ENCODE measurements at places on chromosomes 5 and 9.

- H3K27me3 ChIP-seq = peaks cover 4% of the 10 kb centered on the region
- no peak for DNase-seq
- H3K4me3 ChIP-seq = no peak overlapping the region
- no peaks in the 10 kb centered on the region for H3K4me1 ChIP-seq
- no peak overlapping the region for H3K27ac ChIP-seq
- no peaks in the 10 kb centered on the region for H3K36me3 ChIP-seq
These were observed 75.9 kb downstream of the SPRY4 start for GRCh38 chr5:142248853-142249462.

DNA sequence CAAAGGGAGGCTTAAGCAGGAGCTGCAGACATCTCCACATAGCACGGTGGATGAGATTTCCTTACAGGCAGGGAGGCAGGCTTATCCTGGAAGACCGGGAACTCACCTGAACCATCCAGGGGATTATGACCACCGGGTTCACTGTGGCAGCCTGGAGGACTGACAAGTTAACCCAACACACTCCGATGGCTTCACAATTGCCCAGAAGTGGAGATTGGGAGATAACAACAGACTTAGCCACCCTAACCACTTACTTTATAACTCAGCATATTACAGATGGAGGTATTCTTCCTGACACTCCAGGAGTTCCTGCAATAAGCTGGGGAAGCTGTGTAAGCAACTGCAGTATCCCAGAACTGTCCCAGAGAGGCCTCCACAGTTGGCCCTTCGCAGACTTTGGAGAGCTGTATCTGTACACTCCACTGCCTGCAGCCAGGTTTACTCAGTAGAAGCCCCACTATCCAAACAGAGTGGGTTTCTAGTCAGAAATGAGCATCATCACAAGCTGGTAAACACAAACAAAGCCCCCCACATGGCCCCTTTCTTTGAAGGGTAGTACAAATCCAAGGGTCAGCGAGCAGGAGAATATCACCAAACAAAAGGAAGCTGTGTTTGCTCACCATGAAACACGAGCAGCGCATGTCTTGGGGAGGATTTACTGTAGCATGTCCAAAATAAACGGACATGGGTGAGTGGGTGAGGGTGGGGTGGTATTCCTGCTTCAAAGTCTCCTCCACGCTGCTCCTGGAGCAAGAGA is 462.2 kb downstream of the RASEF start:
- no peaks in the 10 kb centered on the region for H3K36me3 ChIP-seq
- H3K4me3 ChIP-seq = no peak overlapping the region
- no peaks in the 10 kb centered on the region for H3K4me1 ChIP-seq
- no peaks in the 10 kb centered on the region for H3K27me3 ChIP-seq
- no peak for DNase-seq

GRCh38 chr5:169691471-169691870 is 54.4 kb downstream of the DOCK2 start:
- no peaks in the 10 kb centered on the region for H3K27me3 ChIP-seq
- H3K27ac ChIP-seq = no peak overlapping the region

DNA sequence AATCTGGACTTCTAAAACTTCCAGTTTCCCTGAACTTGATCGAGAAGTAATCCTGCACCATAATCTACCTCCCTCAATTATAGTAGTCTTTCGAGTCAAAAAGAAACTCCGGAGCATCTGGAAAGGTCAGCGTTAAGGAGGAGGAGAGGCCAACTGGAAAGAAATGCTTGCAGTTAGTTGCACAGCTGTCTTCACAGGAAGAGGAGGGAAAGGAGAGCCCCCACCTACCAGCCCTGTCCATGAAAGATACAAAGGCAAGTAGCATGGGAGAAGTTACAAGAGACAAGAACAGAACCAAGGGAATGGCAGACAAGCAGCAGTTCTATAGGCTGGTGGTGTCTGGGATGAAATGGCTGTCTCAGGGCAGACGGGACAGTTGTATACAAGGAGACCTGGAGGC is 170.6 kb downstream of the RAB3C start:
- H3K27ac ChIP-seq = no peak overlapping the region
- no peaks in the 10 kb centered on the region for H3K27me3 ChIP-seq
- H3K4me1 ChIP-seq = no peaks in the 10 kb centered on the region
- no peak for DNase-seq
- H3K4me3 ChIP-seq = no peak overlapping the region
- no peaks in the 10 kb centered on the region for H3K36me3 ChIP-seq

GRCh38 chr9:33153666-33154065 is 13.5 kb downstream of the B4GALT1 start:
- H3K36me3 ChIP-seq = no peaks in the 10 kb centered on the region
- H3K27ac ChIP-seq = no peak overlapping the region
- H3K4me1 ChIP-seq = peaks cover 19% of the 10 kb centered on the region
- no peaks in the 10 kb centered on the region for H3K27me3 ChIP-seq
- no peak overlapping the region for H3K4me3 ChIP-seq

DNA sequence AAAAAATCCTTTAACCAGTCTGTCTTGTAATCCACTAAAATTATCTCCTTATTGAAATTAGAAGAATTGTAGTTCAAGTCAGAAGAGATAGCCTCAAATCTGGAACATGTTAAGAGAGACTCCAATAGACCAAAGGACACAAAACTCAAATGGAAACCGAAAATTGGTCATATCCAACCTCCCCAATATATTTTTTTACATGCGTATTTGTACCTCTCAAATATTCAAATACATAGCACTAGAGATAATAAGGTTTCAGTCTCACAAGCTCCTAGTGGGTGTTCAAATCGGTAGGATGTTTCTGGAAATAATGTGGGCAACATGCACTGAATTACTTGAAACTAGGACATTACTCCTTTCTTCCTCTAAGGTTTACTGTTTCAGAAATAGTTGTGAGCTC is 33.5 kb downstream of the EPB41L4A start:
- DNase-seq = no peak
- H3K4me1 ChIP-seq = no peaks in the 10 kb centered on the region
- H3K36me3 ChIP-seq = no peaks in the 10 kb centered on the region
- H3K27me3 ChIP-seq = no peaks in the 10 kb centered on the region

DNA sequence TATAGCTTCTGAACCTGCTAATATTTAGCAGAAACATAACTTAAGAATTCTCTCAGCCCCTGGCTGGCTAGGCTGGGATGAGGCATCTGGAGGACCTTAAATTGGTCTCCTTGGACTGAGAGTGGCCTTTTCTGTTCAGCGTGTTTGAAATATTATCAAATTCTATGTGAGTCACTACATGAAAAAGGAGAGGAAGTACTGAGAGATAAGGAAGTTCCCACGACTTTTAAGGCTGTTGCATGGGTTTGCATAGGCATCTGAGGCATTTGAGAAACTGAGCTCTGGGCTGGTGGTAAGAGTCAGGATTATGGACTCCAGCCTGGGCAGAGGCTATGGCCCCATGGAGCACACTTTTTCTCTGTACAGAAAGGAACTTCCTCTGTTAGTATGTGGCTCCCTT is 816.2 kb upstream of the GRAMD2B start:
- no peaks in the 10 kb centered on the region for H3K27me3 ChIP-seq
- DNase-seq = no peak
- no peaks in the 10 kb centered on the region for H3K36me3 ChIP-seq
- no peak overlapping the region for H3K27ac ChIP-seq
- H3K4me3 ChIP-seq = no peak overlapping the region

- H3K27ac ChIP-seq = no peak overlapping the region
- no peaks in the 10 kb centered on the region for H3K4me1 ChIP-seq
- no peaks in the 10 kb centered on the region for H3K27me3 ChIP-seq
- no peak overlapping the region for H3K4me3 ChIP-seq
- H3K36me3 ChIP-seq = no peaks in the 10 kb centered on the region
- DNase-seq = no peak
These were observed 25.4 kb downstream of the DMRT3 start for GRCh38 chr9:1001838-1002237.

DNA sequence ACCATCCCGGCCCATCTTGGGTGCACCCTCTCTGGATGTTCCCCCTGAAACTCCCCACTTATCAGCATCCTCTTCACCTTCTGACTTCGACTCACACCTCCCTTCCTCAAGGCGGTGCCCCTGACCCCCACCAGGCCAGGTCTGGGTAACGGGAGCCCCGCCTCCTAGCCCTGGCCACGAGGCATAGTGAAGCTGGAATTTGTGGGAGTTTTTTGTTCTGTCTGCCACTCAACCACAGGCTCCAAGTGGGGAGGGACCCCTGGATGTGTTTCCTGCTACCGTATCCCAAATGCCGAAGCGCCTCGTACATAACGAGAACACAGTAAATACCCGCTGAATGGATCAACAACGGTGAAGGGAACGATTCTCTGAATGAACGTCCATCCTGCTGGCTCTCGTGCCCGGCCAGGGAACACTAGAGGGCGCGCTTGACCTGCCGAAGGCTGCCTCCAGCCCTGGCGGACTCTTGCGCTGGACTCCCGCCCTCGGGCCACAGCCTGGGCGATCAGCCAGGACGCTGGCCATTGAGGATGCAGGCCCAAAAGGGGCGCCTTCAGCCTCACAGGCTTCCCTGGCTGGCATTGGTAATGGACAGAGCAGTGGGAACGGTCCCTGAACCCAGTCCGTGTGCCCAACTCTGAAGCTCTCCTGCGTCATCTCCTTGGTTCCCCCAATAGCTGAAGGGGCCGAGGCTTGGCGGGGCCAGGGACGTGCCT is 47.3 kb upstream of the PHYKPL start:
- H3K27ac ChIP-seq = no peak overlapping the region
- peaks cover 20% of the 10 kb centered on the region for H3K27me3 ChIP-seq
- no peak overlapping the region for H3K4me3 ChIP-seq
- peak; percentile 15 for DNase-seq
- no peaks in the 10 kb centered on the region for H3K36me3 ChIP-seq

GRCh38 chr5:132692632-132692967 is 18.8 kb downstream of the IL4 start:
- H3K27me3 ChIP-seq = no peaks in the 10 kb centered on the region
- H3K4me1 ChIP-seq = peaks cover 23% of the 10 kb centered on the region
- H3K27ac ChIP-seq = no peak overlapping the region
- no peak for DNase-seq
- no peak overlapping the region for H3K4me3 ChIP-seq
- no peaks in the 10 kb centered on the region for H3K36me3 ChIP-seq

GRCh38 chr5:133331941-133332340 is 280.1 kb downstream of the HSPA4 start:
- H3K27me3 ChIP-seq = no peaks in the 10 kb centered on the region
- no peak overlapping the region for H3K4me3 ChIP-seq
- peak overlapping the region; percentile 30 for H3K27ac ChIP-seq
- peaks cover 4% of the 10 kb centered on the region for H3K4me1 ChIP-seq
- no peak for DNase-seq
- H3K36me3 ChIP-seq = no peaks in the 10 kb centered on the region

- no peak for DNase-seq
- H3K4me3 ChIP-seq = no peak overlapping the region
- H3K4me1 ChIP-seq = no peaks in the 10 kb centered on the region
- no peak overlapping the region for H3K27ac ChIP-seq
- H3K27me3 ChIP-seq = no peaks in the 10 kb centered on the region
These were observed 32.1 kb downstream of the SNX24 start for GRCh38 chr5:122877518-122877917.

DNA sequence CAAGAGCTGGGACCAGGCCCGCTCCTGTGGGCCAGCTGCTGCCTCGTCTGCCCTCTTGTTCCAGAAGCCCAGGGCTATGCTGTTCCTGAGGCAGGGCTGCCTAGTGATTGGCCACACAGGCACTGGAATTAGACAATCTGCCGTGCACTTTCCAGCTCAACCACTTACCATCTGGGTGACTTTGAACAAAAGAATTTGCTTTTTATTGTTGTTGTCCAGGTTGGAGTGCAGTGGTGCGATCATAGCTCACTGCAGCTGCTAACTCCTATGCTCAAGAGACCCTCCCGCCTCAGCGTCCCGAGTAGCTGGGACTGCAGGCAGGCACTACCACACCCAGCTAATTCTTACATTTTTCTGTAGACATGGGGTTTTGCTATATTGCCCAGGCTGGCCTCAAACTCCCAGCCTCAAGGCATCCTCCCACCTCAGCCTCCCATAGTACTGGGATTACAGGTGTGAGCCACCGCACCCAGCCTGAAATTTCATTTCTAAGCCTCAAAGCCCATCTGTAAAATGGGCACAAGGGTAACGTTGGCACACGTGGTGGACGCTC is 1.2 kb upstream of the NEK6 start:
- H3K36me3 ChIP-seq = no peaks in the 10 kb centered on the region
- DNase-seq = no peak
- no peak overlapping the region for H3K4me3 ChIP-seq
- no peak overlapping the region for H3K27ac ChIP-seq
- peaks cover 37% of the 10 kb centered on the region for H3K27me3 ChIP-seq

DNA sequence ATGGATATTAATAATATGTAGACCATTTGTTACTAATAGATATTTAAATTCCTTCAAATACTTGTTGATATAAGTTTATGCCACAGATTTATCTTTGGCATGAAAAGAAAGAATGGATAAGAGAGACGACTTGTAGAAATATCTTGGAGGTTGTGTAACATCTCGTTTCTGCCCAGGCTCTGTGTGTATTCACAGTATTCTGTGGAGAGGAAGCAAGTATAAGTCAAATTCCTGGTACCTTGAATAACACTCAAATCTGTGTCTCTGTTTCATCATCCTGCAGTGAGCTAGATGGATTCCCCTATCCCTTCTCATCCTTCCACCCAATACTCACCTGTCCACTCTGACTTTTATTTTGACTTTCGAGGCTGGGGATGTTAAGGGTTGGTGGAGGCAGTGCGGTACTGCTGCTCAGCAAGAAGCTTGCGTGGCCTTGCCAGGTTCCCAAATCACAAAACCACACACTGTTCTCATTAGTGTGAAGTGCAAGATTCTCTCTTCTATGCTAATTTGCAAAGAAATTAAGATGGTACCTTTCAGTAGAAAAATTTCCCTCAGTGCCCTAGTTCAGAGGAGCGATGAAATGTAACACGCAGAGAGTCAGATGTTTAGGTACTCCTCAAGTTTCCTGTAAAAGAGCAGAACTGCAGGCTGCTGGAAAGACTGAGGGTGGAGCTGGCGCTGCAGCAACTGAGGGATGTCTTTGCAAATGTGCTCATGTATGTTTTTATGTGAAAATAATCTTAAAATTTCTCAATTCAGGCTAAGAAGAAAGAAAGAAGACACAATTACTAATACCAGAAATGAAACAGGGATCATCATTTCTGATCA is 42.6 kb upstream of the ANKRD18A start:
- no peak for DNase-seq
- H3K36me3 ChIP-seq = no peaks in the 10 kb centered on the region
- H3K4me3 ChIP-seq = no peak overlapping the region
- H3K27ac ChIP-seq = no peak overlapping the region
- H3K4me1 ChIP-seq = no peaks in the 10 kb centered on the region

GRCh38 chr5:168434001-168434400 is 52.3 kb upstream of the RARS1 start:
- H3K27ac ChIP-seq = no peak overlapping the region
- no peaks in the 10 kb centered on the region for H3K36me3 ChIP-seq
- H3K27me3 ChIP-seq = no peaks in the 10 kb centered on the region
- DNase-seq = no peak
- no peaks in the 10 kb centered on the region for H3K4me1 ChIP-seq

GRCh38 chr9:89606049-89606623 is 1.3 kb downstream of the GADD45G start:
- peak; percentile 34 for DNase-seq
- peak overlapping the region; percentile 44 for H3K27ac ChIP-seq
- H3K4me3 ChIP-seq = peak overlapping the region; percentile 49
- peaks cover 34% of the 10 kb centered on the region for H3K27me3 ChIP-seq
- no peaks in the 10 kb centered on the region for H3K36me3 ChIP-seq

GRCh38 chr9:132878695-132879456 is at the start of gene SPACA9:
TSS of gene SPACA9 (plus strand) at chr9:132878898. CDS start at chr9:132883948, 5,050 bp downstream.
- H3K27ac ChIP-seq = peak within 1 kb of the TSS; percentile 88
- no peaks in the 10 kb centered on the region for H3K27me3 ChIP-seq
- DNase-seq = no peak
- no peaks in the 10 kb centered on the region for H3K36me3 ChIP-seq

- H3K27me3 ChIP-seq = no peaks in the 10 kb centered on the region
- no peaks in the 10 kb centered on the region for H3K4me1 ChIP-seq
- no peaks in the 10 kb centered on the region for H3K36me3 ChIP-seq
- DNase-seq = no peak
- H3K27ac ChIP-seq = no peak overlapping the region
- H3K4me3 ChIP-seq = no peak overlapping the region
These were observed 27.2 kb downstream of the ATP6V0E1 start for GRCh38 chr5:173010547-173011464.
